Fibroblast of pulmonary artery (primary cell): ENCODE measurements at places on chromosomes 6 and 20.

DNA sequence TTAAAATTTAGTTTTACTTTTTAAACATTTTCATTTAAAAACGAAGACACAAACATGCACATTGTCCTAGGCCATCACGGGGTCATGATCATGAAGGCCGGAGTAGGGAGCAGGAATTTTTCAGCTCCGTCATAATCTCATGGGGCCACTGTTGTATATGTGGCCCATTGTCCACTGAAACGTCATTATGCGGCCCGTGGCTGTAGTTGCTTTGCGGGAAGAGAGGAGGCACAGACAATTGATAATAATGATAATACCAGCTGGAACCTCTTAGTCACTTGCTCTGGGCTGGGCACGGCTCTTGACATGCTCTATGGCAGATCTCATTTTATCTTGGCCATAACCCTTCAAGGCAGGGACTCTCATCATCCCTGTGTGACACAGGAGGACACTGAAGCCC, 56.5 kb upstream of the FNDC1 start:
- no peak for DNase-seq

DNA sequence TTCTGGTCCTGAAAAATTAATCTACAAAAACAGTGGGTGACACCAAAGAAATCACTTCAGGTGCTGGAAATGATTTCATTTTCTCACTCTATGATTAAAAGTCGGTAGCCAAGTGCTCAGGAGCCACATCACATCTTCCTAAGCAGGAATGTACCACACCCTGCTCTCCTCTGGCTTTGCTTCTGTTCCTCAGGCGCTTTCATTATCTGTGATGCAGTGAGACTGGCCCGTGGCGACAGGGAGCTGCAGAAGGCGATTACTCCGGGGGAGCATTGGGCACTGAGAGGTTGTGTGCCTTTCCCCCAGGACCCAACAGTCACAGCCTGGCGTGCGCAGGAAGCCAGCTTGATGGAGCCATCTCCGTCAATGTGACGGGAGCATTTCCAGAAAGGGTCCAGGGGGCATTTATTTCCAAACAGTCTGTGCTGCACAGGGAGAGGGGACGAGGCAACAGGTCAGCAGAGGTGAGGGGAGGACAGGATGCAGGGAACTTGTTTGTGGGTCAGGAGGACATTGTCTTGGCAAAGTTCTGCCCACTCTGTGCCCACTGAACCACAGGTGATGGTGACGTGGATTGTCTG, 5.6 kb upstream of the ZNF831 start:
- DNase-seq = no peak

DNA sequence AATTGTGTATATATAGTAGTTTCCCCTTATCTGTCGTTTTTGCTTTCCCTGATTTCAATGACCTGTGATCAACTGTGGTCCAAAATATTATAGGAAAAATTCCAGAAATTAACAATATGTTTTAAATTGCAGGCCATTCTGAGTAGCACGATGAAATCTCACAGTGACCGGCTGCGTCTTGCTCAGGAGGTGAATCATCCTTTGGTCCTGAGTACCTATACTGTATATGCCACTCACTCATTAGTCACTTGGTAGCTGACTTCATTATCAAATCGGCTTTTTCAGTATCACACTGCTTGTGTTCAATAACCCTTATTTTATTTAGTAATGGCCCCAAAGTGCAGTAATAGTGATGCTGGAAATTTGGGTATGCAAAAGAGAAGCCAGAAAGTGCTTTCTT, 728.3 kb upstream of the EYS start:
- DNase-seq = no peak

DNA sequence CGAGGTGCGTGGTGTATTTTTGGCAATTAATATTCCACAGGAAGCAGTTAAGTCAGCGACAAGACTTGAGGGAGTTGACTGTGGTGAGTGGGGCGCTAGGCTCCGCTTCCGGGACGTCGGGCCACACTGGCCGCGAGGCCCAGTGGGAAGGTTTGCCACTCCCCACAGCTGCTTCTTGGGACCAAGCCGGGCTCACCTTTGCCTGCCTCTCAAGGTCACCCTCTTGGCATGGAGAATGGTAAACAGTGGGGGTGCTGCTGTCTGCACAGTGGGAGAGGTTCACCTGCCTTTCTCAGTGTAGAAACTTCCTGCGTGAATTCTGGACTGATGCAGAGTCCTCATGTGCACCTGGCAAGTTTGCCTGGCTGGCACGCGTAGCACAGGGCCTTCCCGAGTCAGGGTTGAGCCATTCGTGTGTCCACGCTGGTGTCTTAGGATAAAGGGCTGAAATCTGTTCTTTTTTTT, 6.4 kb downstream of the OSBPL2 start:
- no peak for DNase-seq

DNA sequence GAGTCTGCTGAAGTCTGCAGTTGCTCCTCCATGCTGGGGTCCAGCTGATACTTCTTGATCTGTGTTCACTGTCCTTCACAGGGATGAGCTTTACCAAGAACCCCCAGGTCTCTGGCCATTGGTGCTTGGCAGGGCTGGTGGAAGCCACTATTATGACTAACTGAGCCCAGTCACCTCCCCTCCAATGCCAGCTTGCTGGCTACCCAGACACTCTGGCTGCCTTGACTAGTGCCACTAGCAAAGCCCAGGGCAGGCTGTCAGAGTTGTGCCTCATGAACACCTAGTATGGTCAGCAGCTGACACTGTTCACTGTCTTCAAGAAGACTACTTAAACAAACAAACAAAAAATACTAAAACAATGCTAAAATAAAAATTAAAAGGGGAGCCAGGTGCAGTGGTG, 8.8 kb downstream of the ASIP start:
- no peak for DNase-seq

GRCh38 chr6:4130357-4130987, 4.9 kb downstream of the ECI2 start:
- DNase-seq = no peak

- DNase-seq = no peak
Observed at GRCh38 chr20:57470212-57470522, 54.8 kb downstream of the CTCFL start.

- DNase-seq = no peak
Observed at GRCh38 chr6:26211963-26212362, 124.7 kb downstream of the HFE start.
